ENCODE measurements at places on chromosomes 5 and 9.

DNA sequence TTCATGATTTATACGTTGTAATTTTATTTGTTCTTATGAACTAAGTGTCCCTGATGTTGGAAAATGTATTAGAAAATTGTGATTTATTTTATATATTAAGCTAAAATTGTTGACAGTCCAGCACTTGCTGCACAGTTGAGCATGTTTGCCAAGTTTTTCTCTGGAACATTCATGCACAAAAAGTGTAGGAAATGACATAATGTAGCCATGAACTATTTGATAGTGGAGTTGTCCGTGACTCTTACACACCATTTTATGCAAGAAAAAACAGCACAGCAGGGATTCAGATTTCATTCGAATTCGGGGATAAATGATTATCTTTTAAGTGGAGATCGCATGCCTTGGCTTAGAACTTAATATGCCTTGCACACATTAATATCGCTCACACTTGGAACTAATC, 708.6 kb upstream of the WWC1 start:
- no peak for DNase-seq

- no peak for DNase-seq
Measured at GRCh38 chr9:23926368-23926767, 100.3 kb upstream of the ELAVL2 start.

DNA sequence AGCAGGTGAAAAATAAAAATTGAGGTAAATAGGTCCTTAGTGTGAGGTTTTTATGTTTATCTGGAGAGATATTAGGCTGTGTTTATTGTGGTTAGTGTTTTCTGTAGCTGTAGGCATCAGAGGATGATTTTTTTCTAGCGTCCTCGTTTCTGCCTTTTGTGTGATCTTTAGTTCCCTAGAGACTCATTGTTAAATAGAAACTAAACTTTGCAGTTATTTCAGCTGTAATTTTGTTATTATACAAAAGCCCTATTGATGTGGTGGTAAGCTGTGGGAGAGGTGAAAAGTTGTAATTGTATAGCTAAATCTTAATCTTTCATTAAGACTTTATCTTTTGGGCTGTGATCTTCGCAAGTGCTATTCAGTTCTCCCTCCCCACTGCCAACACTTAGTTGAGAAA, 340.3 kb downstream of the CYLC2 start:
- no peak for DNase-seq

DNA sequence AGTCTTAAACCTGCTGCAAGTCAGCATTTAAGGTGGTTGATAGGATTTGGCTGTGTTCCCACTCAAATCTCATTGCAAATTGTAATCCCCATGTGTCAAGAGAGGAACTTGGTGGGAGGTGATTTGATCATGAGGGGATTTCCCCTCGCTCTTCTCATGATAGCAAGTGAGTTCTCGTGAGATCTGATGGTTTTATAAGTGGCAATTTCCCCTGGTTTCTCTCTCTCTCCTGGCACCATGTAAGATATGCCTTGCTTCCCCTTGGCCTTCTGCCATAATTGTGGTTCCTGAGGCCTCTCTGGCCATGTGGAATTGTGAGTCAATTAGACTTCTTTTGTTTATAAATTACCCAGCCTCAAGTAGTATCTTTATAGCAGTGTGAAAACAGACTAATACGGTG, 84.3 kb upstream of the SMC2 start:
- DNase-seq, result no peak

Measured in stimulated activated CD8-positive, alpha-beta memory T cell treated with anti-CD3 and anti-CD28 coated beads, Interleukin-4, amount 100 ng/mL, for 4 hours (primary cell).